ENCODE measurements at places on chromosomes 7 and 10.

GRCh38 chr10:10734356-10735064 is 283.2 kb upstream of the CELF2 start:
- DNase-seq = no peak

DNA sequence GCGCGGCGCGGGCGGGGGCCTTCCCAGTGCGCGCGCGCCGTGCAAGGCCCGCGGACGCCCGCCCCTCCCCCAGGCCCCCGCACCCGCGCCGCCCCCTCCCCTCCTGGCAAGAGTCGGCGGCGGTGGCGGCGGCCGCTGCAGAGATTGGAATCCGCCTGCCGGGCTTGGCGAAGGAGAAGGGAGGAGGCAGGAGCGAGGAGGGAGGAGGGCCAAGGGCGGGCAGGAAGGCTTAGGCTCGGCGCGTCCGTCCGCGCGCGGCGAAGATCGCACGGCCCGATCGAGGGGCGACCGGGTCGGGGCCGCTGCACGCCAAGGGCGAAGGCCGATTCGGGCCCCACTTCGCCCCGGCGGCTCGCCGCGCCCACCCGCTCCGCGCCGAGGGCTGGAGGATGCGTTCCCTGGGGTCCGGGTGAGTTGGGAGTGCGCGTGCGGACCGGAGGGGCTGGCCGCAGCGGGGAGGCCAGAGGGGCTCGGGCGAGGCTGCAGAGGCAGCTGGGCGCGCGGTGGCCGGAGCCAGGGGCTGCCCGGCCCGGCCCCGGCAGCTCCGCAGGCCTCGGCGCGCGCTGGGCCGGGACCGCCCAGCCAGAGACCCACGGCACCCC is at the start of gene BMPR1A:
BMPR1A (plus strand) TSS at position 109 of the 602 bp plus-strand sequence. CDS start 119,400 bp downstream, outside the sequence.
- no peak for DNase-seq

- no peak for DNase-seq
These were observed 126.0 kb downstream of the SKIDA1 start for GRCh38 chr10:21399392-21400035.

DNA sequence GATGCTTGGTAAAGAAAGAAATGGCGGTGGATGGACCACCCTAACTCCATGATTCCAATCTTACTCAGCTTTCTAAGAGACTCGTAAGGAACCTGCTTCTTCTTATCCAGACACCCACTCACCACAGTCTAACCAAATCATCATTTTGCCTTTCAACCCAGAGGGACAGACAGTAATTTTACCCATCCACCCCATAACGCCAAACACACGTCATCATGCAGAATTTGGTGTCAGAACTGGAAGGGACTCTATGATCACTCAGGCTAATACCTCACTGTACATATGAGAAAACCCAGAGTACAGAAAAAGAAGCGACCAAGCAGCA is 388 bp downstream of the ECD start:
- DNase-seq = no peak

- no peak for DNase-seq
These were observed 95.2 kb downstream of the PRTFDC1 start for GRCh38 chr10:24857031-24857725.

DNA sequence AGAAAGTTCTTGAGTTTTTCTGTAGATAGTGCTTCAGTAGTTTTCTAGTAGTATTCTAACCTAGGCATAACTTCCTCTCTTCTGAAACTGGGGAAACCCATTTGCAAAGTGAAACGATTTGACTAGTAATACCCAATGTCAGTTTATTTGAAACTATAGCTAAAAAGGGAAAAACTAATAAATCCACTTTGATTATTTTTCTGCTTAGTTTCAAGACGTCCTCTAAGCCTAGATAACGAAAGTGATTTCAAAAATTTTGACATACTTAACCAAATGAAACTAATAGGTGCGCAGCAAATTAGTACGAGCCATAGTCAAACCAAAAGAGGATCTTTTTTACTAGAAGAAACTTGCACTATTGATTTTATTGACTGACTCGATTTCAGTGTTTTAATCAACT is 9.8 kb upstream of the SP8 start:
- DNase-seq = no peak

- no peak for DNase-seq
These were observed 60.7 kb downstream of the RAPGEF5 start for GRCh38 chr7:22296265-22296566.

GRCh38 chr7:98387131-98387530 is 13.8 kb downstream of the BAIAP2L1 start:
- no peak for DNase-seq

DNA sequence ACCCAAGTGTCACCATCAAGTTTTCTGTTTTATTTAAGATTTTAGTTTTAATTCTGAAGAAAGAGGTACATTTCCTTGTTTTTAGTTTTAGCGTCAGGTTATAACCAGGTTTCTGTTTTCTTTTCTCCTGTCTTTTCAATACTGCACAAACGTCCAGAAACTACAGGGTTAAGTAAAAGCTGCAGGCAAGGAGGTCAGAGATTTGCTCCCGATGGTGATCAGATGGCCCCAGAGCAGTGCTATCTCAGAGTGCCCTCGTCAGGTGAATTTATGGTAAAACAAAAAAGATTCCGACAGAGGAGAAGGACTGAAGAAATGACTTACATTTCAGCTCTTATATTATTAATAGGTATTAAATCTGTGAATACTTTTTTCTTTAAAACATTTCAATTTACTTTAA is 128.2 kb downstream of the STRA8 start:
- DNase-seq = no peak

All from vagina (tissue), 2 donors.